ENCODE measurements at places on chromosomes 1 and 21. TPM values are rescaled to one million over a fixed set of nuclear protein-coding genes. Genes with fewer than 3 reads are reported as not detected.
A peak's percentile ranks its signal among the peaks of the same experiment; 100 is the strongest.

The TRAF3IP3 gene
- total RNA-seq: not detected

The SELP gene
- total RNA-seq: not detected

- H3K27ac ChIP-seq: peak overlapping the region; percentile 43
- no peaks in the 10 kb centered on the region for H3K36me3 ChIP-seq
- no peaks in the 10 kb centered on the region for H3K27me3 ChIP-seq
- DNase-seq: peak; percentile 41
Observed at GRCh38 chr21:31509194-31510017, 150.1 kb upstream of the SOD1 start.

GRCh38 chr1:152141971-152142584, 16.9 kb downstream of the RPTN start:
- DNase-seq: peak; percentile 61
- no peaks in the 10 kb centered on the region for H3K27me3 ChIP-seq
- no peaks in the 10 kb centered on the region for H3K4me1 ChIP-seq

DNA sequence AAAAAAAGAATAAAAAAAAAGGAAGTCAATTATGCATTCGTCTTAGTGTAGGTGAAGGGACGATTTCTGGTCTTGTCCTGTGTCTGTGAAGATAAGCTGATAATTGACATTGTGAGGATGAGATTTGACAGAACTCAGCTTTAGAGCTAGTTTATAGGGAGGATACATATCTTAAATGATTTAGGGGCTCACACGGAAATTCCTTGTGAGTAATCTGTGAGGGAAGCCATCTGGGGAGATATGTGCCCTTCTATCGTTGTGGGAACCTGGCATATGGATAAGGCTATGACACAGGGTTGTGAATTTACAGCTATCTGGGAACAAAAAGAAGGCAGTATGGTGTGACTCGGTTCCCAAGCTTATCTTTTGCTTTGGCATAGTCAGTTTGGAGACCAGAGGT, 71.1 kb downstream of the RABGAP1L start:
- DNase-seq: no peak
- H3K27ac ChIP-seq: no peak overlapping the region
- no peak overlapping the region for H3K4me3 ChIP-seq
- no peaks in the 10 kb centered on the region for H3K36me3 ChIP-seq
- no peaks in the 10 kb centered on the region for H3K4me1 ChIP-seq

DNA sequence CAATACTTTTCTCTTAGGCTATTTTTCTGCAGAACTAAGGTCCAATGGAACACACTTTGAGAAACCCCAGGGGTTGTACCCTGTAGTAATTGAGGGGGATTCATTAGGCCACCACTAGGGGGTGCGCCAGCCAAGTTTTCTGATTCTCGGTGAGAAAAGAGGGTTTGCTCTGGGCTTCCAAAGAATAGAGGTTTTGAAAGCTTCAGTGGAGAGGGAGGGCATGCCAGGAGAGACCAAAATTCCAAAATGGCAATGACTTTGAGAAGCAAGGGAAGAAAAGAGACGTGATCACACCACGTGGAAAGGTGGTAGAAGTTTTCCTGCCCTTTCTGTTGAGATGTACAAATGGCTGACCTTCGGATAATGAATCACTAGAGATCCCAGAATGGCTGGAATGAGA, 323.3 kb downstream of the RPS6KC1 start:
- peaks cover 80% of the 10 kb centered on the region for H3K4me1 ChIP-seq
- no peaks in the 10 kb centered on the region for H3K36me3 ChIP-seq
- no peaks in the 10 kb centered on the region for H3K27me3 ChIP-seq
- no peak overlapping the region for H3K4me3 ChIP-seq
- peak; percentile 78 for DNase-seq

- DNase-seq: no peak
- no peak overlapping the region for H3K27ac ChIP-seq
- peaks cover 6% of the 10 kb centered on the region for H3K4me1 ChIP-seq
- H3K27me3 ChIP-seq: no peaks in the 10 kb centered on the region
- H3K36me3 ChIP-seq: no peaks in the 10 kb centered on the region
- H3K4me3 ChIP-seq: no peak overlapping the region
Observed at GRCh38 chr1:33370301-33370700, 49.4 kb upstream of the A3GALT2 start.

- no peaks in the 10 kb centered on the region for H3K36me3 ChIP-seq
- H3K4me3 ChIP-seq: no peak overlapping the region
- no peak overlapping the region for H3K27ac ChIP-seq
- DNase-seq: no peak
- H3K4me1 ChIP-seq: no peaks in the 10 kb centered on the region
Observed at GRCh38 chr1:93775224-93775623, 93.6 kb upstream of the BCAR3 start.

GRCh38 chr1:97017895-97018294, 296.3 kb downstream of the PTBP2 start:
- no peaks in the 10 kb centered on the region for H3K27me3 ChIP-seq
- no peaks in the 10 kb centered on the region for H3K36me3 ChIP-seq
- H3K4me1 ChIP-seq: no peaks in the 10 kb centered on the region
- no peak overlapping the region for H3K27ac ChIP-seq

- no peaks in the 10 kb centered on the region for H3K36me3 ChIP-seq
- H3K27me3 ChIP-seq: no peaks in the 10 kb centered on the region
- H3K27ac ChIP-seq: no peak overlapping the region
- no peaks in the 10 kb centered on the region for H3K4me1 ChIP-seq
Observed at GRCh38 chr1:10960411-10961299, 51.8 kb upstream of the TARDBP start.

DNA sequence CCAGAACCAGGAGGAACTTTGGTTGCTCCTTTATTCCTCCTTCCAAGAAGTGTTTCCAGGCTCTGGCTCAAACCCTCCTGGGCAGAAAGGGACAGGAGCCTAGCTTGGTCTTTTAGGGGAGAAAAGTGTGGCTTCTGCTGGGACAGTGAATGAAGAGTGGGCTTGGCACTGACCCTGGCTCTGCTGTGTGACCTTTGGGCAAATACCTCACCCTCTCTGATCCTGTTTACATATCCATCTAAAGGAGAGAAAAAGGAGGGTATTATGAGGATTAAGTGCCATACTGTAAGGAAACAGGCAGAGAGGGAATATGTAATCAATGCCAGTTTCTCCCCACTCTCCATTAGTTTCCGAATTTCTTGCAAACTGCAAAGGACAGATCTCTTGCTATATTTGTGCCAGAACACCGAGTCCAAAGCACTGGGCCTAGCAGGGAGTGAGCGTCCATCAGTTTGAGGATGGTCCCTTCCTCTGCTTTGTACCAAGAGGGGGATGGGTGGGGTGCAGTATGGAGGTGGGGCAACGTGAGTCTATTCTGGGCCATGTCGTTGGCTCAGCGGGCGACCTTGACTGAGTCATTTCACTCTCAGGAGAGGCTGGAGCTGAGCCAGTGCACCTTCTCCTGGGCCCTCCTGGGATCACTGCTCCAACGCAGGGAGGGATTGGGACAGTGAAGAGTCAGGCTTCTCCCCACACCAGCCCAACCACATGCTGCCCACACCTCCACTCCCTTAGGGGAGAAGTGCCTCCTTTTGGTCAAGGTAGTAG, 38.4 kb downstream of the IGSF21 start:
- H3K27ac ChIP-seq: no peak overlapping the region
- H3K36me3 ChIP-seq: no peaks in the 10 kb centered on the region
- H3K4me1 ChIP-seq: no peaks in the 10 kb centered on the region
- no peaks in the 10 kb centered on the region for H3K27me3 ChIP-seq
- no peak overlapping the region for H3K4me3 ChIP-seq
- no peak for DNase-seq

DNA sequence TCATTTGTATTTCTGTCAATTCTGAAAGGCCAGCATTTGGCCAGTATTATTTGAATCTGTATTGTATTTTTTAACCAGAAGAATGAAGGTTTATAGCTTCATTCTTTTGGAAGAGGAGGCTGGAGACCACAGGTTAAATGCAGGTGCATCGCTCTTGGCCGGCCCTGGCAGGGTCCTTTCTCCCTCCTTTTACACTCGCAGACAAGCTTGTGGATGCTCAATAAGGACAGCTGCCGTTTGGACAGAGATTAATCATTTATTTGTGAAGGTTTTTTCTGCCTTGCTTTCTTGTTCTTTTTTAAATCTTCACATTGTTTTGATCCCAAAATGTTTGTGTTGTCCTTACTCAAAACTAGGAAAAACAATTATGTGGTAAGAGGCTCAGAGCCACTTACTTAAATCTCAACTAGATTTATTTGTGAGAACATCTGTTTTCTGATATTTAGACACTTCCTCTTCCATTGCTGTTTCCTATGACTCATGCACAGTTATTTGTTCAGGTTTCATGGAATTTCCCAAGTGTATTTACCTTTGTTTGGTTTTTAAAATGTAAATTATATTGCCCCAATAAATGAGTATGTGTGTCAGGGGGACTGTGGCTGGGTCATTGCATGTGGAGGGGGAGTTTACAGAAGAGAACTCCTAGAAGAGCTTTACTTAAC, 46.7 kb upstream of the LAMC2 start:
- H3K27me3 ChIP-seq: no peaks in the 10 kb centered on the region
- H3K36me3 ChIP-seq: no peaks in the 10 kb centered on the region
- H3K27ac ChIP-seq: peak overlapping the region; percentile 82
- peaks cover 28% of the 10 kb centered on the region for H3K4me1 ChIP-seq
- DNase-seq: no peak
- no peak overlapping the region for H3K4me3 ChIP-seq

- H3K4me1 ChIP-seq: peaks cover 5% of the 10 kb centered on the region
- H3K27ac ChIP-seq: peak overlapping the region; percentile 87
- H3K27me3 ChIP-seq: no peaks in the 10 kb centered on the region
Observed at GRCh38 chr1:182716740-182717720, 32.6 kb upstream of the RGS8 start.

- H3K36me3 ChIP-seq: no peaks in the 10 kb centered on the region
- DNase-seq: no peak
- H3K27ac ChIP-seq: no peak overlapping the region
- 0 out of 2 replicates have a peak, but pooled peaks cover 4% of the 10 kb centered on the region for H3K4me1 ChIP-seq
- no peaks in the 10 kb centered on the region for H3K27me3 ChIP-seq
Observed at GRCh38 chr1:43760745-43761317, 53.5 kb downstream of the ST3GAL3 start.

DNA sequence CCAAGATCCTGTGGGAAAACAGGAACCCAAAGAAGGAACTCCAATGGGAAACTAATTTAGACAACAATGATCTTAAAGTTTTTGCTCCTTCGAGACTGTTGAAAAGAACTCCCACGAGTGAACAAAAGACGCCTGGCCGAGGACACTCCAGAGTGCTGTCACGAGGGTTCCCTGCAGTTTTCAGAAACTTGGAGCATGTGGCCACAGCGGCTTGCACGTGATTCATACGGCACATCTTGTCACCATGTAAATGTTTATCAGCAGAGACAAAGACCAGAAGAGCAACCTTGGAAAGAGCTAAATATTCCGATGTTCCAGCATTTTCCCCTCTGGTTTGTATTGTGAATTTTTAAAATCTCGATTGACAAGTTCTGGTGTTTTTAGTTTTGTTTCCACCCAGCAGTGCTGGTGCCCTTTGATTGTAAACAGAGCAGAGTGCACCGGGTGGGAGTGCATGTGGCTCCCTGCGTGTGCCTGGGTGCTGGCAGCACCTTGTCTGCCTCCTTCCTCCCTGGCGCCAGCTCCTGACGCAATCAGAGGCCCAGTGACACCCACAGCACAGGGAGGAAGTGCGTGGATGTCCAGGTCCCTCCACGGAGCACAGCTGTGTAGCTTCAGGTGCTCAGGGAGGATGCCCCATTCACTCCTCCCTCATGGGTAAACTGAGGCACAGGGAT, 23.0 kb downstream of the LRRC3 start:
- DNase-seq: no peak
- no peaks in the 10 kb centered on the region for H3K36me3 ChIP-seq
- H3K27ac ChIP-seq: no peak overlapping the region
- peaks cover 14% of the 10 kb centered on the region for H3K4me1 ChIP-seq

DNA sequence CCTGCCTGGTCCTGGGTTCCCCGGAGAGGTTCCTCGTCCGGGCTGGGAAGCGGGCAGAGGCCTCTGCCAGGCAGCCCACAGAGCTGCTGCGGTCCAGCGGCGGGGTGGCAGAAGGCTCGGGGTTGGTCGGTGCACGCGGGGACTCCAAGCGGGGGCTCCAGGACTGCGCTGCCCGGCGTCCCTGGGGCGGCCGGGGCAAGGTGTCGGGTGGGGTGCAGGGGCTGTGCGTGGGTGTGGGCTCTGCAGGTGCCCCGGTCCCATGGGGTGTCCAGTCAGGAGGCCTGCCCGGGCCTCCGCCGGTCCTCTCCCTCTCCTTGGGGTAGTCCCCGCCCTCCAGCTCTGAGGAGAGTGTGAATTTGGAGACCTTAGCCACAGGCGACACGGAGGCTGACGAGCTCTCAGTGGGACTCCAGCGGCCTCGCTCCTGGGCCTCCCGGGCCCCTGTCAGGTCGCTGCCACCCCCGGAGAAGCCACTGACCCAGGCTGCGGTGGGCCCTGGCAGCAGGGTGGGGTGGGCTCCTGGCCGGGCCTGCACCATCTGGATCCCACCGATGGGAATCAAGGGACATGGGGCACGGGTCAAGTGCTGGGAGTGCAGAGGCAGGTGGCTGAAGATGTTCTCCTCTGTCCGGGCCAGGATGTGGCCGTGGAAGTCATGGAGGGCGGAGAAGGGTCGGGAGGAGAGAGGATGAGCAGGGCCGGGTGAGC, 26.2 kb upstream of the EDN2 start:
- DNase-seq: no peak
- no peak overlapping the region for H3K27ac ChIP-seq
- H3K4me3 ChIP-seq: no peak overlapping the region
- no peaks in the 10 kb centered on the region for H3K27me3 ChIP-seq
- no peaks in the 10 kb centered on the region for H3K36me3 ChIP-seq
- peaks cover 24% of the 10 kb centered on the region for H3K4me1 ChIP-seq

DNA sequence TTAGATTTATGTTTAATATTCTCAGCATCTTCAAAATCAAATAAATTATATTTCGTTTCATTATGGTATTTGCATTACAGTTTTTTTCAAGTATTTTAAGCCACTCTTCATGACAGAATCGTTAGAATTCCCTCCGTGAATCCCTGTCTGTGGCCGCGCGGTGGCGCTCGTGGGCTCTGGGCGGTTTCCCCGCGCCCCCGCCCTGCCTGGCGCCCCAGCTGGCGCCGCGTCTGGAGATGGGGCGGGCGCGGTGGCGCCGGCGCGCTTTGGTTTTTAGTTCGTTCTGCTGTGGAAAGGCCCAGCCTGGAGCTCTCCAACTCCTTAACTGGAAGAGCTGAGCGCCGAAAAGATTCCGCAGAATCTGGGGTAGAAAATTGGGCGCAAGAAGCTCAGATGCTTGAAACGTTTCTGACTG, 25.7 kb downstream of the PRMT2 start:
- no peaks in the 10 kb centered on the region for H3K4me1 ChIP-seq
- no peaks in the 10 kb centered on the region for H3K27me3 ChIP-seq
- H3K4me3 ChIP-seq: no peak overlapping the region
- no peaks in the 10 kb centered on the region for H3K36me3 ChIP-seq
- DNase-seq: no peak

DNA sequence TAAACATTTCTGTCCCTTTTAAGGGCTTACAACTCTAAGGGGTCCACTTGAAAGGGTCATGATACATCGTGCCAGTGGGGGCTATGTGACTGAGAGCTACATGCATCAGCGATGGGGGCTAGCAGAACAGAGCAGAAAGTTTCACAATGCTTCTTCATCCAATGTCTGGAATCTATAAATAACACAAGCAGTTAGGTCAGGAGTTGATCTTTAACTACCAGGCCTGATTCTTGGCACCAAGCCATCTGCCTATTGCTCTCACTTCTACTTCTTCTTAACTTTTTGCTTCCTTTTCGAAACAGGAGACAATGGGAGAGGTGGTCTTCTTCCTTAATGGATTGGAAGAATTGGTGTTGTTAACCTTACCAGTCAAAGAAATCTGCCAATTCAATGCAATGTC, 410.0 kb downstream of the TGFB2 start:
- H3K27ac ChIP-seq: no peak overlapping the region
- H3K36me3 ChIP-seq: no peaks in the 10 kb centered on the region
- H3K27me3 ChIP-seq: no peaks in the 10 kb centered on the region
- DNase-seq: no peak
- H3K4me3 ChIP-seq: no peak overlapping the region
